IMR-90 (cell line): ENCODE measurements at places on chromosomes 1 and 21.

- no peaks in the 10 kb centered on the region for H3K36me3 ChIP-seq
- DNase-seq, result peak; percentile 69
- no peak overlapping the region for H3K27ac ChIP-seq
- H3K27me3 ChIP-seq, result no peaks in the 10 kb centered on the region
- no peaks in the 10 kb centered on the region for H3K4me1 ChIP-seq
These were observed 516.6 kb upstream of the RGS18 start for GRCh38 chr1:191641420-191642260.

GRCh38 chr21:39251326-39251725 lies 62.1 kb downstream of the BRWD1 start:
- no peaks in the 10 kb centered on the region for H3K4me1 ChIP-seq
- no peaks in the 10 kb centered on the region for H3K27me3 ChIP-seq
- H3K27ac ChIP-seq, result no peak overlapping the region
- peak; percentile 24 for DNase-seq
- no peak overlapping the region for H3K4me3 ChIP-seq

GRCh38 chr1:194342484-194343262 lies 1156.3 kb upstream of the B3GALT2 start:
- H3K4me3 ChIP-seq, result no peak overlapping the region
- DNase-seq, result no peak
- no peaks in the 10 kb centered on the region for H3K36me3 ChIP-seq
- no peaks in the 10 kb centered on the region for H3K27me3 ChIP-seq

DNA sequence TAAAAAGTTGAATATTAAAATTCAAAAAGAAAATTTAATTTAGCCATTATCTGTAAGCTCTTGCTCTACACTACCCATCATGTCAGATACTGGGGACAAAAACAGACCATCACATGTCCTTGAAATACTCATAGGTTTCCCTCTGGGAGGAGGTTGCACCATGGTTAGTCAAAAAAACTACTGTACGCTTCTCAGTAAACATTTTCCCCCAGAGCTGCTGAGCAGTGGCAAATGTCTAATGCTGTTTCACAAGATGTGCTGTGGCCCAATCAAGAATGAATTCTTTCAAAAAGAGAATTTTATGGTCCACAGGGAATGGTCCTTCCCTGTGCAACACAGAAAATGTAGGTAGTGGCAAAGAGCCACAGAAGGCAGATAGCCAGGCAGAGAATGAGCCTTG lies 6.1 kb downstream of the SLC25A24 start:
- H3K27me3 ChIP-seq, result no peaks in the 10 kb centered on the region
- peaks cover 19% of the 10 kb centered on the region for H3K36me3 ChIP-seq
- H3K27ac ChIP-seq, result no peak overlapping the region
- no peak for DNase-seq

DNA sequence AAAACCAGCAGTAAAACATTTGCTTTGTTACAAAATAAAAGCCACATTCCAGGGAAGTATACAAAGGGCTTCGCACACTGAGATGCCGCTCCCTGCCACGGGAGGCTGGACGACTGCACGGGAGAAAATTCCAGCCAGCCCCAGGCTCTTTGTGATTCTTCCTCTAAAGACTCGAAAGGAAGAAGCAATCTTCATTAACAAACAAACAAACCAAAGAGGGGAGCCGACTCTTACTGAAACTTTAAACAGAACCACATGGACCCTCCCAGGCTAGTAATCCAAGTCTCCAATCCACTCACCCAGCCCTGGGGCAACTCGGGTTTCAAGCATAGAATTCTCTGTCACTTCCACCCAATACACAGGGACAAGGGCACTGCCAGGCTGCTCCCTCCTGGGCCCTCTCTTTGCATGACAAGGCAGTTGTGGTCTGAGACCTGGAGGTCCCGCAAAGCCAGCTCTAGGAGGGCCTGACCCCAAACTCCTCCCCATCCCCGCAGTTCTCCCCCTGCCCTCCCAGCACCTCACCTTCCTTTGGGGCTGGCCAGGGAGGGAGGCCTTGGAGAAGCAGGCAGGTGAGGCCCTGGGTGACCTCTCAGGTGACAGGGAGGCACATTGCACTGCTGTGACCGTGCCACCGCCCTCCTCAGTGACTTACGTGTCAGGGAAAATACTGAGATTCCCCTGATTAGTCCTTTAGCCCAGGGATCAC lies 26.6 kb upstream of the COL18A1 start:
- H3K36me3 ChIP-seq, result no peaks in the 10 kb centered on the region
- no peaks in the 10 kb centered on the region for H3K27me3 ChIP-seq
- no peak overlapping the region for H3K4me3 ChIP-seq
- H3K4me1 ChIP-seq, result peaks cover 10% of the 10 kb centered on the region
- peak; percentile 57 for DNase-seq

GRCh38 chr1:228772516-228773212 lies 37.4 kb downstream of the RHOU start:
- no peaks in the 10 kb centered on the region for H3K4me1 ChIP-seq
- DNase-seq, result no peak
- no peak overlapping the region for H3K27ac ChIP-seq
- no peaks in the 10 kb centered on the region for H3K36me3 ChIP-seq

DNA sequence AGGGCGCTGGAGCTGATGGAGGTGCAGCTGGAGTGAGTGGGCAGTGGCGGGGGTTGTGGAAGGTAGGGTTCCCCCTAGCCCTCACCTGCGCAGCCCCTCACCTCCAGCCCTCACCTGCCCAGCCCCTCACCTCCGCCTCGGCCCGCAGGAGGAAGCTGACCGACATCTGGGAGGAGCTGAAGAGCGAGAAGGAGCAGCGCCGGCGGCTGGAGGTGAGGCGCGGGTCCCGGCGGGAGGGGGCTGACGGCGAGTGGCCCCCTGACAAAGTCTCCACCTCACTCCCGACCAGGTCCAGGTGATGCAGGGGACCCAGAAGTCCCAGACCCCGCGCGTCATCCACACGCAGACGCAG lies 2.7 kb downstream of the EVA1B start:
- no peak for DNase-seq
- H3K4me3 ChIP-seq, result no peak overlapping the region
- peak overlapping the region; percentile 21; the same call in 1 of the 2 replicates for H3K27ac ChIP-seq
- H3K36me3 ChIP-seq, result peaks cover 9% of the 10 kb centered on the region
- no peaks in the 10 kb centered on the region for H3K27me3 ChIP-seq
- H3K4me1 ChIP-seq, result peaks cover 24% of the 10 kb centered on the region

- peak overlapping the region; percentile 66 for H3K27ac ChIP-seq
- no peaks in the 10 kb centered on the region for H3K27me3 ChIP-seq
- H3K36me3 ChIP-seq, result no peaks in the 10 kb centered on the region
- DNase-seq, result peak; percentile 64
- peaks cover 7% of the 10 kb centered on the region for H3K4me1 ChIP-seq
- peak overlapping the region; percentile 42 for H3K4me3 ChIP-seq
These were observed 572 bp upstream of the SRSF10 start for GRCh38 chr1:23980728-23981070.

GRCh38 chr1:48026275-48026674 lies 29.1 kb upstream of the TRABD2B start:
- no peak overlapping the region for H3K4me3 ChIP-seq
- no peaks in the 10 kb centered on the region for H3K36me3 ChIP-seq
- DNase-seq, result peak; percentile 4
- H3K4me1 ChIP-seq, result no peaks in the 10 kb centered on the region
- no peak overlapping the region for H3K27ac ChIP-seq

DNA sequence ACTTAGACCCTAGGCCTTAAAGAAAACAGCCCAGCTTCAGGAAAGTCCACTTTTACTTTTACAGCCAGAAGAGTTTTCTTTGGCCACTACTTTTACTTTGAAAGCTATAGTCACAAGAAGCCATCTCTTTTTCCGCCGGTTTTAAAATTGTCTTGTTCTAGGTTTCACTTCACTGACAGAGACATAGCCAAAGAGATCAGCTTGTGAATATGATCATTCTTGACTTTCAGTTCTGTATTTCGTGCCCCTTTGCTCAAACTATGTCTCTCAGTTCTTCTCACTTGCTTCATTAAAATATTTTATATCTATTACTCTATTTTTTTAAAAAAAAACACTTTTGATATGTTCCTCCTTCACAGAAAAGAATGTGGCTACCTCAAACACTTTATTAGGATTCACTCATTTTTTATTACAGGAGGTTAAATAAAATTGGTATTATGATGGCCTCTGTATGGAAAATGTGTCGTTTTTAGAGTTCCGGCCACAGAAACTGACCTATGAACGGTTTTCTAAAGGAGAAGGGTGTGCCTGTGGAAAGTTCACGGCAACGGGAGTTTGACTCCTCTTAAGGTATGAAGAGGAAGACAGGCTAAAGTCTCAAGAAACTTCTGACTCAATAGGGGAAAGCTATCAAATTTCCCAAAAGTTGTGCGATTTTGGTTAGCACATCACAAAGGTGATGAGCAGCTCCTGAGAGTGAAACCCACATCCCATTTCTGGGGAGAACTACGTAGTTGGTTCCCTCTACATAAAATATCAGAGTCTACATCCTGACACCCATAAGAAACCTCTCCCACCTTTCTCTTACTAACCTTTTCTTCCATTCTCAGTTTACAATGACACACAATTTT lies 1.2 kb downstream of the MCOLN2 start:
- DNase-seq, result no peak
- H3K4me1 ChIP-seq, result peaks cover 2% of the 10 kb centered on the region; the same call in 1 of the 2 replicates

- H3K4me1 ChIP-seq, result peaks cover 18% of the 10 kb centered on the region
- H3K27me3 ChIP-seq, result no peaks in the 10 kb centered on the region
- H3K4me3 ChIP-seq, result no peak overlapping the region
- H3K27ac ChIP-seq, result no peak overlapping the region
- DNase-seq, result peak; percentile 51
These were observed 50.1 kb downstream of the NENF start for GRCh38 chr1:212482637-212483441.

GRCh38 chr1:1354271-1355247 lies 3.8 kb downstream of the MXRA8 start:
- H3K27ac ChIP-seq, result no peak overlapping the region
- H3K36me3 ChIP-seq, result peaks cover 39% of the 10 kb centered on the region
- H3K4me1 ChIP-seq, result peaks cover 30% of the 10 kb centered on the region
- H3K4me3 ChIP-seq, result no peak overlapping the region; the same call in 1 of the 2 replicates

DNA sequence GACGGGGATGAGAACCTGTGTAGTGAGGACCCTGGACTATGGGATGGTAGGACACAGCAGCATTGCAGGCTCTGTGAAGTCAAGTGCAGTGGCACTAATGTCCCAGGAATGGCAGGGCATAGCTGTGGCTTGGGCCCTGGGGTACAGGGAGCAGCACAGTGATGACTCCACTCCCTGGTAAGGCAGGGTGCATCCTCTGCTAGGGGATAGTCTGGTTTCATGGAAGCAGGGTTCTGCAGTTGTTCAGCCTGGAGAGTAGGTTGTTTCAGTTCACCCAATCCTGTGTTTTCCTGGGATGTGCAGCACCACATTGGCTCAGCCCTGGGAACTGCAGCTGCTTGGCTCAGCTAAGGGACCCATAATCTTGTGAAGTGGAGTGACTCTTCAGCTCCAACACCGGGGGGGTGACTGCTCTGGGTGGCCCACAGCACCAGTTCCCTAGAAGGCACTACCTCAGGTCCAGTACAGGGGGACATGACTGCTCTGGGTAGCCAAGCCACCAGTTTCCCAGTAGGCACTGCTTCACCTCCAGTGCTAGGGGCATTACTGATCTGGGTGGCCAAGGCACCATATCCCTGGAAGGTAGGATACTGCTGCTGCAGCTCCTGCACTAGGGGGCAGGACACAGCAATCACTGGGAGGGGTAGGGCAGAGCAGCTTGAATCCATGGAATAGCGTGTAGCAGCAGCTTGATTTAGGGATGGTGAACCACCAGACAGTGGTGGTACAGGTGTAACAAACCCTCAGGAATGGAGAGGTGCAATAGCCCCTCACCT lies 15.3 kb upstream of the C1orf185 start:
- H3K27me3 ChIP-seq, result peaks cover 9% of the 10 kb centered on the region
- no peaks in the 10 kb centered on the region for H3K36me3 ChIP-seq
- no peak overlapping the region for H3K27ac ChIP-seq

- DNase-seq, result peak; percentile 41
- H3K4me1 ChIP-seq, result peaks cover 12% of the 10 kb centered on the region
- H3K4me3 ChIP-seq, result no peak overlapping the region
- H3K27ac ChIP-seq, result no peak overlapping the region
- H3K27me3 ChIP-seq, result no peaks in the 10 kb centered on the region
These were observed 2.7 kb downstream of the DOCK7 start for GRCh38 chr1:62685431-62685859.

GRCh38 chr21:46457801-46458314 lies 833 bp upstream of the DIP2A start:
- H3K4me3 ChIP-seq, result peak overlapping the region; percentile 77
- H3K36me3 ChIP-seq, result no peaks in the 10 kb centered on the region
- H3K27ac ChIP-seq, result peak overlapping the region; percentile 56
- no peaks in the 10 kb centered on the region for H3K27me3 ChIP-seq
- H3K4me1 ChIP-seq, result peaks cover 22% of the 10 kb centered on the region

GRCh38 chr21:17784180-17784598 lies 35.0 kb downstream of the C21orf91 start:
- H3K27ac ChIP-seq, result no peak overlapping the region
- H3K4me1 ChIP-seq, result no peaks in the 10 kb centered on the region
- peaks cover 13% of the 10 kb centered on the region for H3K36me3 ChIP-seq
- H3K27me3 ChIP-seq, result no peaks in the 10 kb centered on the region
- DNase-seq, result no peak

DNA sequence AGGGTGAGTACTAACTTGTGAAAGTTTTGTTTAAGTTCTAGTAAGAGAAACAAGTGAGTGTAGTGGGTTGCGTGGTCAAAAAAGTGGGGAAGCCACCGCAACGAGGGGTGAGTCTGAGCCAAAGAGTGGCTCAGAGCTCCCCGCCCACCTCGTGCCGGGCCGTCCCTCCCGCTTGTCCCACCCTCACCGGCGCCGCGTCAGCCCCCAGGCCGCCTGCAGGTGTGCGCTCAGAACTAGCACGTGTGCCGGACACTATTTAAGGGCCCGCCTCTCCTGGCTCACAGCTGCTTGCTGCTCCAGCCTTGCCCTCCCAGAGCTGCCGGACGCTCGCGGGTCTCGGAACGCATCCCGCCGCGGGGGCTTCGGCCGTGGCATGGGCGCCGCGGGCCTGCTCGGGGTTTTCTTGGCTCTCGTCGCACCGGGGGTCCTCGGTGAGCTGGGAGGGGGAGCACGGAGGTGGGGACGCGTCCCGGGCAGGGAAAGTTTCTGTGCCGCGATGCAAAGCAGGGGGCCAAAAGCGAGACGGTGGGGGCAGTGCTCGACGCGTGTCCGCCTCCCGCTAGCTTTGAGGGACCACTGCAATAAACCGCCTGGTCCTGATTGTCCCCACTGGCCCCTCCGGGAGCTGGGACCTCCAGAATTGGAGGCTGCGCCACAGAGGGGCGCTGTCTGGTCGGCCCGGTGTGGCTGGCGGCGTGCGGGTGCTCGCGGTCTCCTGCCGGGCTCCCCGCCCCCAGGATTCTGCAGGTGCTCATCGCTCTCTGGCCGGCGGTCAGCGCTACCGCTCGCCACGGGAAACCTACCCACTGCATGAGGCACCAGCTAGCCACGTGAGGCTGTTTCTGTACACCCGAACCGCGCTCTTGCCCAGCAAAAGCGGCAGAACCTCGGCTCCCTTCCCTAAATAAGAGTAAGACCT lies at the start of gene CR2:
Gene CR2, plus strand, starts transcription at position 283 of the 919 bp plus-strand sequence. Its CDS starts 91 bp downstream, at position 374.
- no peak within 1 kb of the TSS for H3K4me3 ChIP-seq
- DNase-seq, result no peak

GRCh38 chr1:81801651-81802456 lies 1.1 kb downstream of the ADGRL2 start:
- H3K4me1 ChIP-seq, result no peaks in the 10 kb centered on the region
- H3K36me3 ChIP-seq, result no peaks in the 10 kb centered on the region
- peak overlapping the region; percentile 11 for H3K27ac ChIP-seq
- H3K27me3 ChIP-seq, result peaks cover 8% of the 10 kb centered on the region
- DNase-seq, result peak; percentile 40

GRCh38 chr1:198268784-198269645 lies 112.2 kb downstream of the NEK7 start:
- H3K4me1 ChIP-seq, result peaks cover 13% of the 10 kb centered on the region
- H3K27ac ChIP-seq, result peak overlapping the region; percentile 71
- H3K27me3 ChIP-seq, result no peaks in the 10 kb centered on the region
- H3K36me3 ChIP-seq, result peaks cover 4% of the 10 kb centered on the region; the same call in 1 of the 2 replicates
- DNase-seq, result no peak
